ENCODE measurements at places on chromosomes 2 and 18. TPM values are rescaled to one million over a fixed set of nuclear protein-coding genes. Genes with fewer than 3 reads are reported as not detected.

RAPGEF4 gene
- total RNA-seq = 2.2 TPM

IL1F10 gene
- total RNA-seq = not detected

FN1 gene
- 0.97 TPM for total RNA-seq

DES gene
- not detected for total RNA-seq

MYO1B gene
- total RNA-seq = 2.4 TPM

HOXD9 gene
- not detected for total RNA-seq
